ENCODE measurements at places on chromosomes 6 and 20.
A peak's percentile ranks its signal among the peaks of the same experiment; 100 is the strongest.

DNA sequence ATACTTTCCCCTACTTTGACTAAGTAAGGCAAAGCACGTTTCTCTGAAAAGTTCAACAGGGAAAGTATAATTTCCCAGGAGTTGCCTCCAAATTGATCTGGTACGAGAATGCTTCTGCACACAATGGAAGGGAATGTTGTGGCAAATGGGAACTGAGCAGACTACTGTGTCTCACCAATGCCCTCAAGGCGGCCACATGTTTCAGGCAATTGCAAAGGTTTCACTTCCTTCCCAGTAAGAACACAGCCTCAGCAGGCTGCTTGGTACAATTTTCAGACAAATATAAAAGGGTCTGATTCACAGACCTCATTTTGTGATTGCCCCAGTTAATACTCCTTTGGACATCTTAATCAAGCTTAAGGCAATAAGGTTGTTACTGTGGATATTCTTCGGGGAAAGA is 71.2 kb downstream of the KIAA0319 start:
- DNase-seq, result no peak

DNA sequence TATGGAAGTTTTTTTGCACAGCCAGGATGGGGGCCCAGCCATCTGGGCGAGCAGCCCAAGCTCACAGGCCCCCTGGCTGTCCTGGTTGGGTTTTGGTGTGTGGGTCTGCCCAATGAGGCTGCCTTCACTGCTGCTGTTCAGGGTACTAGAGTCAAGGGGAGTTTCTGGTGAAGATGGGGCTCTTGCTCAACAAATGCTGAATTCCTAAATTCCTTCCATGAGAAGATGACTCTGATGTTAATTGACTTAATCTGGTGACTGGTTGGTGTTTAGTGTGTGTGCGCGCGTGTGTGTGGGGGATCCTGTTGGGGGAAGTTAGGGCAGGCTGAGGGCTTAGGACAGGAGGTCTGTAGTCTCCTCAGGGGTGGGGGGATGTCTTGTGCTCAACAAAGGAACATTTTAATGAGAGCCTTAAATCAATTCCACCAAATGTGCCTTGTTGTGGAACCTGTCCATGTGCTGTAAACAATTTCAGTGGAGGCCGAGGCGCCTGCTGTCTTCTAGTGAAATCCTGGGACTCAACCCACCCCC is 1.9 kb downstream of the PTK7 start:
- DNase-seq, result no peak

DNA sequence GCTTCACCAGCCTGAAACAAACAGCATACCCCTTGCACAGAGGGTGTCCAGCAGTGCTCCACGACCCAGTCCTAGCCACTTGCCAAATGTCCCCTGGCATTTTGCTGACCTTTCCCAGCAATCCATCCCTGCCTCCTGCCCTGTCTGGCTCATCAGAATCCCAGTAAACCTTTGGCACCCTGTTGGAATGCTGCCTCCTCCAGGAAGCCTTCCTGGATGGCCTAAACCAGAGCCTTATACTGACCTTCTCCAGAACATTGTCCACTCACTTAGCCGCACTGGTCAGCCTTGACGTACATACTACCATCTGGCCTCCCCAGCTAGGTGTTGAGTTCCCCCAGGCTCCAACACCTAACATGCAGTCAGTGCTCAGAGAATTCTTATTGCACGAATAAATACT is 2.0 kb upstream of the PACSIN1 start:
- DNase-seq, result no peak

GRCh38 chr20:8974009-8974708 is 94.7 kb upstream of the PLCB4 start:
- DNase-seq, result no peak

DNA sequence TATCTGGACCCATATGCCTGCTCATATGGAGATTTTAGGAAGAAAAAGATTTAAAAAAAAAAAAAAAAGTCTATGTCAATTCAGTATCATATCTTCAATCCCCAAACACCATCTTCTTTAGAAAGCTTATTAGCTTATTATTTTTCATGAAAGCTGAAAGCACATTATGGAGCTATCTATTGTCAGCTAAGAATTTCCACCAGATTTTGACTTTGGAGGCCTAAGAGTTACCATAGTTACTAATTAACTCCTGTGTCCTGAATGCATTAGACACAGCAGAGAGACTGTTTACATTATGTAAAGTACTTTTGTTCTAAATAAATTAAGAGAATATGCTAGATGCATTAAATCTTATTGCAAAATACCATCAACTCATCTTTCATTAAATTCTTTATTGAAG is 255.5 kb upstream of the NRSN1 start:
- no peak for DNase-seq

- no peak for DNase-seq
These were observed 103.6 kb downstream of the DNAH8 start for GRCh38 chr6:38818691-38819090.

DNA sequence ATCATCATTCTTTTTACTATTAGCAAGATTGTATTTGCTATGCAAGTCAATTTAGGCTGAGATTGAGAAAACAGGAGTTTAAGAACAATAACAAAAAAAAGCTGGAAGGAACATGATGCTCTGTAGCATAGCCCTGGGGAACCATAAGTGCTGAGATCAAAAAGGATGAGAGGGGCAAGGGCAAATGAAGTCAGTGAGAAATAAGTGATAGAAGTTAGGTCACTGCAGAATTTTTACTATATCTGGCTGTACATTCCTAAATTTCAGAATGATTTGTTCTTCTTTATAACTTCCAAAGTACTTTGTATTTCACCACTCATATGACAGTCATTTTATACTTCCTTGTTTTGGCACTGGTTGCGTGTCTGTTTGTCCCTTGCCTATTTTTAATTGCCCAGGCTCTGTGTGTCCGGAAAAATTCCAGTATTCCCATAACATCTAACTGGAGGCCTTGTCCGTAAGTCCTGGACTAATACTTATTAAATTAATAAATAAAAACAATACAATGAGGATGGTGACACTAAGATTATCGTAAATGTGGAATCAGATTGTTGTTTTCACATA is 444.7 kb downstream of the TENT5A start:
- no peak for DNase-seq

- no peak for DNase-seq
These were observed 96.2 kb upstream of the RNF217 start for GRCh38 chr6:124866040-124866439.

DNA sequence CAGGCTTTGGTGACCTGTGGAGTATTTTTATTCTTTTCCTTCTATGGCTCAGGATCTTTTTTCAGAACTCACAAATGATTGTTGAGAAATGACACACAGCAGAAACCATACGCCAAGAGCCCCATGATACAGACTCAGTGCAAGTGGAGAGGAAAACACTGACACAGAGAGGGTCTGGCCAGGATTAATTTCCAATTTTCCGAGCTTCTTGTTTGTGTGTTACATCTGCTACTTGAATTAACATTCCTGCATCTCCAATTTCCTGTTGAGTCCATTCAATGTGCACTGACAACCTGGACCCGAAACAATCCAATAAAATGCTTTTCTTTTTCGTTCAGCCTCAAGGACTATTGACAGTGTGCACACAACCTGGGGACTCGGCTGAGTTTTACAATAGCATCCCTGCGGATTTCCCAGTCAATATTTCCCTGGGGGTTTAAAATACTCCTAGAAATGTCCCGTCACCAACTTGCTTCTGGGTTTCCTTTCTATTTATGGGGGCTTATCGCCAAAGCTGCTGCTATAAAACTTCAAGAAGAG is 4.9 kb upstream of the MLN start:
- DNase-seq, result no peak

- DNase-seq, result no peak
These were observed 52.6 kb upstream of the PDE7B start for GRCh38 chr6:135798751-135799515.

GRCh38 chr6:148775161-148775560 is 28.3 kb downstream of the UST start:
- no peak for DNase-seq

- no peak for DNase-seq
These were observed 386.4 kb upstream of the MMS22L start for GRCh38 chr6:97669191-97670031.

DNA sequence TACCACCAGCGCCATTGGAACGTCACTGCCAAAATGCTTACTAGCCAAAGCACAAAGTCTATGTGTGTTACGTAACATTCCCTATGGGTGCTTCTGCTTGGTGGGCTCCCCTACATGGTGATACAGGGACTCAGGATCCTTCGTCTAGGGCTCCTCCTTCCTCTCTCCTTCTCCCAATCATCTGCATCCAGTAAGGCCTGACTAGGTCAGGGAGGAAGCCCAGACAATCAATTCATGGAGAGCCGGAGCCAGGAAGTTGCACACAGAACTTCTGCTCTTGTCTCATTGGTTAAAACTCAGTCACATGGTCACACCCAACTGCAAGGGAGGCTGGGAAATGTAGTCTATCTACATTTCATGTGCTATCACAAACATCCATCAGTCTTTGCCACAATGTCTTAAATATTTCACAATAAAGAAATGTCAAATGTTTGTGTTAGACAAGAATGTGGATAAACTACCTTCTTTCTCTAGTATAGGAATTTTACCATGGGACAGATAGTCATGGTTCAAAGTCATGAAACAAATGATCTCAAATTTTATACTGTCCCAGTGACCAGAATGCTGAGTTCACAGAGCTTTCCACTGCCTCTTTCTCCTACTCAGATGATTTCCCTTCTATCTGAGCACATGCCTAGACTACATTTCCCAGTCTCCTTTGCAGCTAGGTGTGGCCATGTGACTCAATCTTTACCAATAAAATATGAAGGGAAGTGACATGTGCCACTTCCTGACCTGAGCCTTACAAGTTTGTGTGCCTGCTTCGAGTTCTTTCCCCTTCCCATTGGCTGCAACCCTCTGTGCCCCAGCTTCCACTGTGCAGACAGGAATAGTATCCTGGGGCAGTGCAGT is 9.3 kb upstream of the KCNK15 start:
- peak; percentile 24 for DNase-seq

DNA sequence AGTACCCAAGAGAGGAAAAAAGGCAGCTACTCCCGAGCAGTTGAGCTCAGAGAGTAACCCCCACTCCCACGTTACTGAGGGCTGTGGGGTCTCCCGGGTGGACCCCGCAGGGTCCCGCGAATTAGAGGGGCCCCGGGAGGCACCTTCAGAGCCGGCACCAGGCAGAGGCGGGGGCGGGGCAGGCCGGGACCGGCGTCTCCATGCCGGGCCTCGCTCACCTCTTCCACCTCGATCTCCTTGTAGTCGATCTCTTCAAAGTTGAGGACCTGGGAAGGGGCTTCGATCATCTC is 381 bp downstream of the MAP3K7 start:
- no peak for DNase-seq

GRCh38 chr6:79756496-79756895 is 125.4 kb downstream of the SH3BGRL2 start:
- no peak for DNase-seq

DNA sequence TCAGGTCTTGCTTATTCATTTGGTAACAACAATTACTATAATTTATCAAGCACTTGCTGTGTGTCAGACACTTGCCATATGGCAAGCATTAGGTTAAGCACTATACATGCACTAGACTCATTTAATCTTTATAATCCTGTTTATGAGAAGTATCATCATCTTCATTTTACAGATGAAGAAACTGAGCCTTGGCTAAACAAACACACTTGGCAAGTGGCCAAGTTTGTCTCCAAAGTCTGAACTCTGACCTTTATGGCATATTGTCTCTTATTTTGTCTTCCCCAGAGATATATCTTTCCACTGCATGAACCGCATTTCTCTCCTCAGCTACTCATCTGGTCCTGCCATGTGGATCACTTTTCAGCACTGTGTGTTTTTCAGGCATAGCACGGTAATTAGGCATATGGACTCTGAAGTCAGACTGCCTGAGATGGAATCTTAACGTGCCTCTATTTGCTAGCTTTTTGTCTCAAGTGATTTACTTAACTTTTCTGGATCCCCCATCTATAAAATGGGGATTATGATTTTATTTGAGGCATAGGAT is 4.7 kb downstream of the ADGRF5 start:
- no peak for DNase-seq

- DNase-seq, result no peak
These were observed 118.7 kb upstream of the TBX18 start for GRCh38 chr6:84882768-84883766.

- peak; percentile 54 for DNase-seq
These were observed 33.2 kb downstream of the BFSP1 start for GRCh38 chr20:17497821-17498580.
